ENCODE measurements at places on chromosomes 1 and 21.

DNA sequence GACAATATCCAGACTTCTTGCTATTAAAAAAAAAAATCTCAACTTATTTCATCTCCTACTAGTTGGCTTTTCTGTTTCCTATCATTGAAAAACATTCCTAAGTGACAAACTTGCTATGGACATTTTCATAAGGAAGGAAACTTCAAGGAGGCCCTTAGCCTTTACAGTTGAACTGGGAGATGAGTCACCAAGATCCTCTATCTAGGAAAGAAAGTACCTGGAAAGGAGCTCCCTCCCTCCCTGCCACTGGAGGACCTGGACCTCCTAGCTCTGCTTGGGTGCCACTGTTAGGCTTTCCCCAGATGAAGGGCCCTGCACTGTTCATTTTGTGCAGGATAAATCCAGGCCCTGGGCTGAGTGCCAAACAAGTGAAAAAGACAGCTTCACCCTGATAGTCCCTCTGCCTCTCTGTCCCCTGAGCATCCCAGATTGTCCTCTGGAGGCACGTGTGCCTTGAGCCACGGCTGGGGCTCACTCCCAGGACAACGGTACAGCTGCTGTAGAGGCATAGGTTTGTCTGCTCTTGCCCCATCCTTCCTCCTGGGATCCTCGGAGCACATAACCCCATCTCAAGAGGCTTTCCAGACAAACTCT, 40.2 kb upstream of the SOX13 start:
- DNase-seq, result no peak

DNA sequence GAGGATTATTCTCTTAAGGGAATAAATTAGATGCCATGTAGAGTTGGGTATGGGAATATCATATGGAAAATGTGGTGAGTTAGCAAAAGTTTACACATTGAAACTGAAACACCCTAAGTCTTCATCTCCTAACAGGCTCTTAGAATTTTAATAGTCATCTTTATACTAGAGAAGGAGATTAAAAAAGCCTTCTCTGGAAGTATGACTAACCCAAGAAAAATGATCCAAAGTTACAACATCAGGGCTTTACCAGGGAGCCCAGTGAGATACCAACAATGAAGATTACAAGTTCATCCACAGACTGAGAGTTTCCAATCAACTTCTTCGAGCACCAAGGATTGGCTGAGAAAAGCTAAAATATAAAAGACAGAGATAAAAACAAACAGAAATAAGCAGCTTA, 70.0 kb upstream of the KIAA0040 start:
- no peak for DNase-seq

DNA sequence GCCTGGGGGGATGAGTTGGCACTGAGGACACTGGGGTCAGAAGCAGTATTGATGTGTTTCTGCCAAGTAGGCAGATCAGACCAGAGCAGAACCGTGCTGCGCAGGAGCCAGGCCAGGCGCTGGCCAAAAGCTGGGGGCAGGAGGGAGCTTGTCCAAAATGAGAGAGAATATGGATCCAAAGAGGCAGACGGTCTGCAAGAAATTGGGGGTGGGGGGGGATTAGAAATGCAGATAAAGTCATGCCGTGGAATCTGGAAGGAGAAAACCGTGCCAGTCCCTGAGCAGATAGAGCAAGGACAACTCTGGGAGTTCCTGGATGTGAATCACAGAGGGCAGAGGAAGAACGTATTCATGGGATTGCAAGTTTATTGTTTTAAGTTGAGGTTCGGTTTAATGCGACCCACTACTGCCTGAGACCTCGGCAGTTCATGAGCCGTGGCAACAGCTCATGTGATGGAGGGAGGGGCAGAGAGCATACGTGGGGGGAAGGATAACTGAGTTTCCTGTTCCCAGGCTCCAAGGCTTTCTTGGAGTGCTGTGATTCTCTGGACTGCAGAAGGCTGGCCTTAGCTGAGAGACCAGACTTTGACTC, 224.0 kb downstream of the FGGY start:
- no peak for DNase-seq

DNA sequence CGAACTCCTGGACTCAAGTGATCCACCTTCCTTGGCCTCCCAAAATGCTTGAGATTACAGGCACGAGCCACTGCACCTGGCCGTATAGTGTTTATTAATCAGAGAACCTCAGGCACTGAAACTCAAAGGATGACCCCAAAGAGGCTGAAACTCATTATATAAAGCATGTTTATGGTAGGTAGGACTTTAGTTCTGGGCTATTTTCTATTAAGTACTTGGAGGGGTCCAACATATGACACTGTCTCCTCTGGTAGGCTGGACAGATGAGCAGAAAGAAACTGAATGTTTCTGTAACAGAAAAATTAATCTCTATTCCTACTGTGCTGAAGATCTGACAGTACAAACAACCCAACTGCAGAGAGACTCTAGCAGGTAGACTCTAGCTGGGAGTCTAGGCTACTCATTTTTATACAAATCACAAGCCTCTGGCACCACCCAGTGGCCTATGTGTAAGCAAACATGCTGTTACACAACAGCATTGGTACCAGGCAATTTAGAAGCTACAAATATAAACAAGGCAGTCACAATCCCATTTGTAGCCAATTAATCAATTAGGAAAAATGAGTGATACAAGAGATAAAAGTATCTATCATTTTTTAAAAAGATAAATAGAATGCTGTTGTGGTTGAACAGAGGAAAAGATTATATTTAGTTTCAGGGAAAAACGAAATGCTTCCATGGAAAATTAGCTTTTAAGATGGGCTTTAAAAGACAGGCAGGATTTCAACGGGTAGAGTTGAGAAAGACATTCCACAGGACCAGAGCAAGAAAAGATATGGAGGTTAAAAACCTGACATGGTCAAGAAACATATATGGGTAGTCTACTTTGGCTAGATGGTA, 10.4 kb downstream of the DCAF8 start:
- peak; percentile 24 for DNase-seq

GRCh38 chr21:36854391-36854790, 112.1 kb downstream of the HLCS start:
- no peak for DNase-seq

- no peak for DNase-seq
Observed at GRCh38 chr1:21100481-21100921, 76.2 kb downstream of the EIF4G3 start.

- DNase-seq, result no peak
Observed at GRCh38 chr1:20318971-20319370, 28.3 kb downstream of the VWA5B1 start.

GRCh38 chr1:155106862-155107261, 20.8 kb upstream of the EFNA1 start:
- DNase-seq, result no peak

GRCh38 chr1:238099871-238100270, 209.1 kb upstream of the ZP4 start:
- no peak for DNase-seq

GRCh38 chr21:26784974-26785373, 60.2 kb downstream of the ADAMTS1 start:
- DNase-seq, result no peak

GRCh38 chr1:173341307-173341706, 134.2 kb upstream of the TNFSF4 start:
- no peak for DNase-seq

GRCh38 chr1:171788696-171789095, 7.2 kb downstream of the METTL13 start:
- DNase-seq, result no peak

- no peak for DNase-seq
Observed at GRCh38 chr1:1089731-1090423, 15.8 kb upstream of the RNF223 start.

GRCh38 chr1:192038567-192038966, 119.7 kb upstream of the RGS18 start:
- no peak for DNase-seq

- DNase-seq, result no peak
Observed at GRCh38 chr1:37017720-37018119, 16.6 kb downstream of the GRIK3 start.

GRCh38 chr1:36602184-36602583, 119.5 kb upstream of the CSF3R start:
- no peak for DNase-seq

DNA sequence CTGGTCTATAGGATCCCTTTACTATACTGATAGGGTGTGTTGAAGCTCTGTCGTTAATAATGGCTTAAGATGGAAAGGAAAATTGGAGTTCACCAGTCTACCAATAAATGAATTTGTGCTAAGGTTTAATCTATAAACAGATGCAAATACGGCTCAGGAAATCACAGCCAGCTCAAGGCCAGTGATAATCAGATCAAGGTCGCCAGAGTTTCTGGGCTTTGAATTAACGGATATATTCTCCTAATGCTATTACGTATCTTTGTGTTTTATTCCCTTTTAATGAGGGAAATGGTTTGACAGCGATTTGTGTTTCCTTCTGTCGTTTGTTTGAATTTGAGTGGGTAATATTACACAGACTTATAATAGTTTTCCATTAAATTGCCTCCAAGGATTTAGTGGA, 279.6 kb downstream of the BACH1 start:
- DNase-seq, result no peak

DNA sequence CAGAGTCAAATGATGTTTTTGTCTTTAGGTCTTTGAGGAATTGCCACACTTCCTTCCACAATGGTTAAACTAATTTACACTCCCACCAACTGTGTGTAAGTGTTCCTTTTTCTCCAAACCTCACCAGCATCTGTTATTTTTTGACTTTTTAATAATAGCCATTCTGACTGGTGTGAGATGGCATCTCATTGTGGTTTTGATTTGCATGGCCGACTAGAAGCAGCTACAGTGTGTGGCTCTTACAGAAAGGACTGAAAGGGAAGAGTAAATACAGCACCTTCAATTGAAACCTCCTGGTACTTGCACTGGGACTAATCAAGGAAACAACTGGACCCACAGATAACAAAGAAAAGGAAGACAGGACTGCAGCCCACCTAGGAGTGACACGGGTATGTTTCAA, 668.0 kb upstream of the RGS18 start:
- no peak for DNase-seq

- no peak for DNase-seq
Observed at GRCh38 chr1:228340686-228341449, 65.8 kb downstream of the TRIM11 start.

DNA sequence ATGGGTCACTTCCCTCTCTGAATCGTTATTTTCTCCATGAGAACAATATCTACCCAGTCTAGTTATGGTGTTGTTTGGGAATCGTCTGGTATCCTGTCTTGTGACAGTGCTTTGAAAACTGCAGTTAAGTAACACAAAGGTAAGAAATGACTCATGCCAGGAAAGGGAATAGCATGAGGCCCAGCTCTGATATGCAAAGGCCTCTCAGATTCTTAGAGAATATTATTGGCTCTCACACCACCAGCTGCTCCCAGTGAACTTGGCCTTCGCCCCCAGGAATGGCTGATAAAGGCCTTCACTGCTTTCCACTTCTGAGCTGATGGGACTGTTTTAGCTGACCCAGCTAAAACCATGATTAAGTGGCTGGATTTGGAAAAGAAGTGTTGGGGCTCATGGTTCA, 27.1 kb downstream of the NEK2 start:
- DNase-seq, result no peak

DNA sequence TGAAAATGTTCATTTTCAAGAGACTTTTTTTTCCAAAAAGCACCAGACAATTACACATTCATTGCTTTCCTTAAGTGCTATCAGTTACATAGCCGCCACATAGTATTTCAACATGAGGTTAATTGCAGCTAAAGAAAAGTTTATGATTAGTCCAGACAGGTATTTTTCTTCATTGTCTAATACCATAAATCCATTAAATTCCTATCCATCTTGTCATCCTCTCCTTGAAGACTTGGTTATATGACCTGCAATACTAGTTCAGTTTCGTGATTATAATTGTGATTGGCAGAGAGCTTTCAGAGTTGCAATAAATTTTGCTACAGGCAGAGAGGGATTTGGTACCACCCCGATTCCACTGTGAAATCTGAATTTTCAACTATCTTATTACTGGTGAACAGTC, 437.7 kb downstream of the GPATCH2 start:
- no peak for DNase-seq

DNA sequence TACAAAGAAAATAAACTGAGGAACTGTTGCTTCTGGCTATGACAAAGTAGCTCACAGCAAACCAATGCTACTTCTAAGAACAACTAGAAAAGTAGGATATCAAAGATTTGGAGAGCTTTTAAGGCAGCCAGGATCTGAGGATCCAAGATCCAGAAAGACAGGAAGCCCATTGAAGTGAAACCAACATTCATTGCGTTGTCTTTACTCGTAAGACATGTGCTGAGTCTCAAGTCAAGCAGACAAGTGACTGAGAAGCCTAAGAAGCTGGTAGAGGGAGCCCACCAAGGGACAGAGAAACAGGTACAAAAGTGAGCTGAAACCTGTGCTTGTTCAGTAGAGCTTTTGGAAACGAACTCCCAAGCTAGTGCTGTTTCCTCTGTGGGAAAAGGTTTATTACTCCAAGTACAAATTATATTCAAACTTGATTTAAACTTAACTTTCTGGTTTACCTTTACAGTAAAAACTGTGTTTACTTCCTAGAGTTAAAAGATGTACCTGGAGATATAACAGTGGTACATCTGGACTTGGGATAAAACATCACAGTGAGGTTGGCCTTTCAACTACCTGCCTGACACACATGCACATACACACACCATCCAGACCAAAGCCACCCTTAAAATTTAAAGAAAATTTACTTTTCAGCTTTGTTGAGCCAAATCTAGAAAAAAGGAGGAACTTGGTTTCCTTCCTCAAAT, 41.2 kb downstream of the NME7 start:
- no peak for DNase-seq

DNA sequence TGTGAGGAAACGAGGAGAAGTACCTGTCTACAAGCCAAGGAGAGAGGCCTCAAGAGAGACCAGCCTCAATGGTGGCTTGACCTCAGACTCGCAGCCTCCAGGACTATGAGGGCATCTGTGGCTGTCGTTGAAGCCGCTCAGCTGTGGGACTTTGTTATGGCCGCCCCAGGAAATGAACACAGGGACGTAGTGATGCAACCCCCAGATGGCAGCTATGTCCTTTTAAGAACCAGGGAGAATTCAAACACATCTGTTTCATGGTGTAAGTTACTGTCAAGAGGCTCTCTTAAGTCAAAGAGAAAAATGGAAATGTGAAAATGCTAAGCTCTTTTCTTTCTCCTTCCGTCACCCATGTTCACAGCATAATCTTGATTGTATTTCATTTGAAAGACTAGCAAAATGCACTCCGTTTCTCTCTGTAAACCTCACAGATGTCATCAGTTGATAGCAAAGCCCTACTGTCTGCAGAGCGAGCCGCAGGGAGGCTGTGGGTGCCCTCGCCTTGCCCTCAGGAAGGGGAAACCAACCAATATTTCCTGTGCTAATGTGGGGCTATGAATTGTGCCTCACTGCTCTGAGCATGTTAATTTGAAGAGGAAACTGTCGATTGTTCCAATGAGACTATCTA, 21.3 kb downstream of the UBASH3A start:
- DNase-seq, result no peak

All from NCI-H1048 (cell line).